ENCODE measurements at places on chromosomes 12 and 14.

GRCh38 chr12:93442411-93443340 is 929 bp upstream of the UBE2N start:
- no peak for DNase-seq

- DNase-seq = no peak
Observed at GRCh38 chr14:104964546-104964945, 13.6 kb downstream of the AHNAK2 start.

GRCh38 chr12:88167384-88167783 is 25.3 kb downstream of the TMTC3 start:
- DNase-seq = no peak

DNA sequence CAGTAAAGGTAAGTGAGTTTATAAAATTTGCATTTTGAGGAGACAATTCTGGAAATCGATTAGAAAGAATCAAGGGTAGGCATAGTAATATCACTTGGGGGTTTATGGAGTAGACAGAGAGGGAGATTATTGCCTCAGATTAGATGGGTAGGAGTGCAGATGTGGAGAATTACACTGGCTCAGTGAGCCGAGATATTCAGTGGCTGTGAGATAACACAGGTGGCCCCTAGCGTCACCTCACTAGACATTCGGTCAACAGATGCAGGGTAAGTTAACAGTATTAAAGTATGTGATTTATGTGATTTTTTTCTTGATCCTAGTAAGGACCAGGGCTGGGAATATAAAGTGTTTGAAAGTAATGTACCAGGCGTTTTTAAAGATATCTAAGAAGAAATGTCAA is 39.6 kb upstream of the KLRD1 start:
- no peak for DNase-seq

DNA sequence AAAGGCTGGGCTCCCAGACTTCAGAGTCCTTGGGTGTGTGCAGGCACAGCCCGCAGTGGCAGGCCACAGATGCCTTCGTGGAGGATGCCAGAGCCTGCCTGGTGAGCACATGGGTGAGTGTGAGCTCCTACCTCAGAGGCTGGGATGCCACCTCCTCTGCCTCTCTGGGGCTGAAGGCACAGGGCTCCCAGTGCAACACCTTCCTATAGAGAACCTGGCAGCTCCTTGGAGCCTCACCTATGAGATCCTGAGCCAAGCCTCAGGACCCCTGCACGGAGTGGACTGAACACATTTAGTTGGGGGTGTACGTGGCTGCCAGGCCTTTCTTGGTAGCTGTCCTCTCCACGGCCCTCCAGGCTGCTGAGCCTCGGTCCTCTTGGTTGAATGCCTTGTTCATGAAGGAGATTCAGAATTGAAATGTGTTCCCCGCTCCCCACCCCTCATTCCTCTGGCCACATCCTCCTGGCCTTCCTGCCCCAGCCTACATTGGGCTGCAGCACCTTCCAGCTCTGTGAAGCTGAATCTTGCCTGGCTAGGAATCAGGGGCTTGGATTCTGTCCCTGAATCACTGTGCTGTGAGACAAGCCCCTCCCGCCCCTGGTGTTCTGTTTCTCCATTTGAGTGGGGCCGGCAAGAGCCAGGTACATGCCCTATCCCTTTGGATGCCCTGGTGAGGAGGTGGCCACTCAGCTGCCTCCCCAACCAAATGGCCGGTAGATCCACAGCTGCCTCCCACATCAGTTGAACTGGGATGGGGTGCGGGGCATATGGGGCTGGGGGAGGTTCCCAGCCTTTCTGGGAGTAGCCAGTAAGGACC is 38.7 kb upstream of the TRAF3 start:
- no peak for DNase-seq

GRCh38 chr14:101588990-101589389 is 27.7 kb downstream of the DIO3 start:
- no peak for DNase-seq

GRCh38 chr14:32254952-32255679 is 52.0 kb upstream of the RNU6-8 start:
- DNase-seq = peak; percentile 61
